ENCODE measurements at places on chromosomes 3 and 15.

- DNase-seq = no peak
Measured at GRCh38 chr3:37907906-37908305, 46.2 kb downstream of the CTDSPL start.

DNA sequence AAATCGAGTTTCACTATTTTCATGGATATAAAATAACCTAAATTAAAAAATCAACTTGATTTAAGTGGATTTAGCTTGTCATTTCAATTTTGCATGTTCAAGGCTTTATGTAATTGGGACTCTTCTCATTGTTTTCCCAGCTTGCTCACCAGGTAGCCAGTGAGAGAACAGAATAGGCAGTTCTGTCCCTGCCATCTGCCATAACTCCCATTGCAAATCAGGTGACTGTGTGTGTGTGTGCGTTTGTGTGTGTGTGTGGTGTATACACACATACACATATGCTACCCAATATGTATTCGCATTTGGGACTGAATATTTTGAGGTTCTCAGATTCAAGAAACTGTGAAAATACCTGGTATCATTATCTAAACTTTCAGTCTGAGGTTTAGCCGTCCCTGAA, 1069.8 kb downstream of the IGSF11 start:
- DNase-seq = no peak

- no peak for DNase-seq
Measured at GRCh38 chr3:123892195-123892594, 8.1 kb upstream of the MYLK start.

GRCh38 chr15:63448266-63448665, 56.1 kb upstream of the USP3 start:
- DNase-seq = no peak

DNA sequence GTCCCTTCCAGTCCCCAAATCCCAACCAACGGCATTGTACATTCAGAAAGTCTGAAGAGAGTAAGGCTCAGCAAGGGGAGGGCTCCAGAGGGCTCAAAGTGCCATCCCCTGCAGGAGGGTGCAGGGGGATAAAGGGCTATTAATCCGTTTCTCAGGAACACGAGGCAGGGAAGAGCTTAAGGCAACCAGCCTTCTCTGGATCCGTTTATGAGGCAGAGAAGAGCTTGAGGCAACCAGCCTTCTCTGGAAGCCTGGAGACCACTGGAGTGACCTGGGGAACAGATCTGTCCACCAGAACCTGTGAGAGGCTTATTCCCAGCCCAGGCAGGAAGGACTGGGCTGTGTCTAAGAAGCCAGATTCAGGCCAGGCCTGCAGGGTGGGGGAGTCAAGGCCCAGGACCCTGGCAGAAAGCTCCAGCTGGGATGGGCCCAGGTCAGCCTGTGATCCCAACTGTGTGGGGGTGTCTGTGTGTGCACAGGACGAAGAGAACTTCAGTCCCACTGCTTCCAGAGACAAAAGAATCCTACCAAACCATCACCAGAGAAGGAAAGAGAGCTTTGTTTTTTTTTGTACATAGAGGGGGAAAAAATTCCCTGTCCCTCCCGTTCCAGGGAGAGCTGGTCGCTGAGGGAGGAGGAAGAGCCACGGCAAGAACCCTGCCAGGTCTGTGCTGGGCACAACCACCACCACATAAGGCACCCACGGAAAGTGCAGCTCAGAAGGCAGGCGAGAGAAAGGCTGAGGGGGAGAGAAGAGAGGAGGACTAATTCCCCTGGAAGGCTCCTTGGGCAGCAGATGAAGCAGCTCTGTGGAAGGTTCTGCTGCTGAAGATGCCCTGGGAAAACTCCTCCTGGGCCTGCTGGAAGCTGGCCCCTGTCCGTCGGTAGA, 1.6 kb upstream of the ULK3 start:
- no peak for DNase-seq

GRCh38 chr3:137066092-137066491, 108.3 kb downstream of the IL20RB start:
- DNase-seq = no peak

DNA sequence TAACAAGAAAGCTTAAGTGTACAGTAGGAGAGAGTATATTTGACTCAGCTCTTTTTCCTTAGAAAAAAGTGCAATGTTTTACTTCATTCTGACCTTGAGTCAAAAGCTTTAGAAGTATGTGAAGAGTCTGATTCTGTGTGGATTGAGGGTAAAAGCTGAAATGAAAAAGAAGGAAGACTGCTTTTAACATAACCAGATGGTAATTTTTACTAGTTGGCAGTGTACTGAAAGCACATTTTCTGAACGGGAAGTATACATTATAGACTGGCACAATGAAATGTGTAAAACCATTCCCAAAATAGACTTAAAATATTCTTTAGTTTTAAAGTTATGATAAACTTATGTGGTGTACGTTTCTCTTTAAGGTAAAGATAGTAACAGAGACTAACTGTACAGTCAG, 197.8 kb upstream of the ZNF717 start:
- DNase-seq = no peak

DNA sequence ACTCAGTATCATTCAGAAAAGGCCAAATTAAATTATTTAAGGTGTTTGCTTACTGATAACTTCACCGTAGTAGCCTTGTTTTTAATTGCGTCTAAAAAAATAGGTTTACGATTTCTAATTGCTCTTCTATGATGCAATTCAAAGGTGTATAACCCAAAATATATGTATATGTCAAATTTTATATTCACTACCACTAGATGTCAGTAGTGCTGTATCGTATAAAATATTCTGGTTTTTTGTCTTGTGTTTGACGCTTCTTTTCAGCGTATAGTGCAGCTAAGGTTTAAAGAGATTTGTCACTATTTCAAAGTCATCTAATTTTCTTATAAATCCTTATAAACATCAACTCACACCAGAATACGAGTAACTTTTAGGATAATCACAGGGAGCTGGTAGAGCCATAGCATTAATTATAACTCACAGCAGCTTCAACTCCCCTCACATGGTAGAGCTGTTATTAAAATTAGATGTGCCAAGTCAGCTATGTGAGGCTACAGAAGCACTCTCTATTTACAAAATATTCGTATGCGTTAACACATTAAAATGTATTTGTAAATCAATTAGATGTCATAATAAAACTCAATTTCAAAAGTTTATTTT, 3.5 kb downstream of the PFN2 start:
- DNase-seq = no peak

GRCh38 chr3:71671216-71671845, 53.9 kb downstream of the EIF4E3 start:
- no peak for DNase-seq

- DNase-seq = no peak
Measured at GRCh38 chr3:141619450-141619849, 118.6 kb upstream of the RNF7 start.

- no peak for DNase-seq
Measured at GRCh38 chr15:56353119-56353518, 12.1 kb upstream of the TEX9 start.

GRCh38 chr3:73697020-73697419, 72.3 kb upstream of the PDZRN3 start:
- no peak for DNase-seq

GRCh38 chr15:60390871-60391501, 6.8 kb downstream of the ANXA2 start:
- no peak for DNase-seq

- no peak for DNase-seq
Measured at GRCh38 chr15:51736069-51736468, 1.4 kb downstream of the LYSMD2 start.

GRCh38 chr15:51088585-51088984, 6.1 kb downstream of the TNFAIP8L3 start:
- DNase-seq = no peak

DNA sequence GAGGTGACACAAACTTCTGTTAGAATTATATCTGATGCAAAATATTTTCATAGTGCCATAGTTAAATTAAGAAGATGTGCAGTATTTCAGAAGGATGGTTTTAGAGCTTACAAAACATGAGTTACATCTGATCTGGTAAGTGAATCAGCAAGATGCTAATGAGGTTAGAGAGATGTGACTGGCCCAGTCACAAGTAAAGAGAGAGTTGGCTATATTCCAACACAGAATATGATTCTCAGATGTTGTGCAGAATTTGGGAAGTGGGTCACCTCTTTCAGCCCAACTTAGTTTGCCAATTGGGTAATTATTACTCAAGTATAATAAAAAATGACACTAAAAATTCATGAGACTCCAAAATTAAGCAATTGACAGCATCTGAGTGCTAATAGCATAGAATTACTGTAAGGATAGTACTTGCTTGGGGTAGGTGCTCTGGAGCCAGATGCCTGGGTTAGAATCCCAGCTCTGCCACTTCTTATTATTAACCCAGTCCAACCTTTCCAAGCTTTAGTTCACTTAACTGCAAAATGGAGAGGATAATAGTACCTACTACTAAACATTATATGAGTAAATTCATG, 30.8 kb downstream of the P2RY1 start:
- no peak for DNase-seq

DNA sequence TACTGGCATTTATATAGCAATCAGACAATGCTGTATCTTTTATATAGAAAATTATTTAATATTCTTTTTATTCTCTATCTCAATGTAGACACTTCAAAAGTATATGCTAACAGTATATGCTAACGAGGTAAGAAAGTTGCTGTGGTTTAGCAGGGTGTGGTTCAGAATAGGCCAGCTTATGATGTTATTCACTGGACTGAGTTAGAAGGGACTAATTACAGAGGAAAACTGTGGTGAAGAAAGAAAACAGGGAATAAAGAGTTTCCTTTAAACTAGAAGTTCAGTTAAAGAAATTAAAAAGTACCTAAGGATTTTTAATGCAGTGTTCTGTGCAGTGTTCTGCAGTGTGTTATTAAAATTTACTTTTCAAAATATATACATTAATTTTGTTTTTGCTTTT, 59.4 kb downstream of the MYO9A start:
- no peak for DNase-seq

GRCh38 chr3:136860541-136860940, 1.5 kb upstream of the NCK1 start:
- no peak for DNase-seq

DNA sequence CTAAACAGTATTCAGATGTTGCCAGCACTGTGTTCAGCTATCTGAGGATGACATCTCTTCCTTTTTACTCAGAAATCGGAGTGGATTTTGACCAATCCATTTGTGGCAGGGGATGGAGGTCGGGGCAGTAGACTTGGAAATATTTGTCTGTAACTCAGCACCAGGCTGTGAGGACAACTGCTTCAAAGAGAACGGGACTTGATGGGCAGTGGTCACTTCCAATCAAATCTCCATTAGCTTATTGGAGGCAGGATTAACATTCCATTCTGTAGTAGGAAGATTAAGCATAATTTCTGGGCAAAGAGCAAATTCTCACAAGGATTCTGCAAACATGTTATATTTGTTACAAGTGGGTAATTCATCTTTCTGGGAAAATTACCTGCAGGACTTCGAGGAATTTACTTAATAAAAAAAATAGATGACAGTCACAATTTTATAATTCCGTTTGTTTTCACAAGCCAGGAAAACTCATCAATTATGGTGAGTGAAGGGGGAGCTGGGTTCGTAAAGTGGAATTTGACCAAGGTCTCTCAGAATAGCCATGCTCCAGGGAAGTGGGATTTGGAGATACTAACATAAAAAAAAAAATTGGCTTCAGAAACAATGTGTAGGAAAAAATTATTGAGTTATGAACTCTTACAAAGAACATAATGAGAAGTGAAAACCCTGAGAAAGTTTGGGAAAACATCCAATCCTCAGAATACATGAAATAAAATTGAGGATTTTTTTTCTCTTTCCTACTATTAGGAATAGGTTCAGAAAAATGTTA, 18.1 kb downstream of the CRABP1 start:
- no peak for DNase-seq

DNA sequence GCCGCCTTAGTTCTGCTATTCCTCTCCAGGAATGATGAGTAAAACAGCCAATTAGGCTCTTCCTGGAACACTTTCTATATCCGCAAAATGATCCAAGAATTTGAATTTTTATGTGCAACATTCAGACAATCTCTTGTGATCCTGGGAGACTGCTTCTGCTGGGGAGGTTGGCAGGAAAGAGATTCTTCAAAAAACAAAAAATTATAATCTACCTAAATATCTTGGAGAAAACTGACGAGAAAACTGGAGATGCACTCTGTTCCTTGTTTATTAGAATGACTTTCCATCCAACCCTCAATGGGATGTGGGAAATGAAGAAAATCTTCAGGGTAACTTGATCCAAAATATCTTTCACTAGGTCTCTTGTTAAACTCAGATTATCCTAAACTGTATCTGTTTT, 346.3 kb upstream of the UBE2E2 start:
- DNase-seq = no peak

GRCh38 chr3:39748763-39749162, 60.6 kb upstream of the MYRIP start:
- no peak for DNase-seq

GRCh38 chr3:27166888-27167287, 202.3 kb downstream of the NEK10 start:
- no peak for DNase-seq

DNA sequence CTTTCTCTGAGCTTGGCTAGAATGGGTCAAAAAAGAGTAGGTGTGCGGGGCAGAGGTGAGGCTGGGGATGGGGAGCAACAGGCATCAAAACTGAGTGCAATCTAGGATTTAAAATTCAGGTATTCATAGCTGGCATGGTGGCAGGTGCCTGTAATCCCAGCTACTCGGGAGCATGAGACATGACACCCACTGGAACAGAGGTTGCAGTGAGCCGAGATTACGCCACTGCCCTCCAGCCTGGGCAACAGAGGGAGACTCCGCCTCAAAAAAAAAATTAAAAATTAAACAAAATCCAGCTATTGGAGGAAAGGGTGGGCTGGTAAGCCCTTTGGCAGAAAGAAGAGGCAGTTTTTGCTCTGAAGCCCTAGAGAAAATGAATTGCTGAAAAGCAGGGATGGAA, 485.8 kb upstream of the PROK2 start:
- no peak for DNase-seq

GRCh38 chr15:75925440-75925839, 21.8 kb downstream of the FBXO22 start:
- no peak for DNase-seq

DNA sequence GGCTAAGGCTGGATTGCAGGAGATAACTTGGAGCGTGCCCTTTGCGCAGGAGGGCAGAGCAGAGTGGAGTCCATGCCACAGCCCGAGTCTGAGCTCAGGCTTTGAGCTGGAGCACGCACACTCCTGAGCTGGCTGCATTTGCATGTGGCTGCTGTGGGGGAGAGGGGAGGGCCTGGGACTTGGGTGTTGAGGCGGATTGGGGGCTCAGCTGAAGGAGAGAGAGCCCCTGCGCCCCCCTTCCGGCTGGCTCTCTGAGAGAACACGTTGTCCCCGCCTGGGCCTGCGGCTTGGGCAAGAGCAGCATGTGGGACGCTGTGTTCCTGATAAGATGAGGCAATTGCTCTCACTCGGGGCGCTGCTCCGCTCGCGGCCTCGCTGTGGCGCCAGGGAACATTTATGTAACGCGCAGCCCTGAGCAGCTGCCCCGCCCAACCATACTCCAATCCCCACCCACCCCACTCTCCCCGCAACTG, 39.1 kb downstream of the KLF13 start:
- peak; percentile 55 for DNase-seq

DNA sequence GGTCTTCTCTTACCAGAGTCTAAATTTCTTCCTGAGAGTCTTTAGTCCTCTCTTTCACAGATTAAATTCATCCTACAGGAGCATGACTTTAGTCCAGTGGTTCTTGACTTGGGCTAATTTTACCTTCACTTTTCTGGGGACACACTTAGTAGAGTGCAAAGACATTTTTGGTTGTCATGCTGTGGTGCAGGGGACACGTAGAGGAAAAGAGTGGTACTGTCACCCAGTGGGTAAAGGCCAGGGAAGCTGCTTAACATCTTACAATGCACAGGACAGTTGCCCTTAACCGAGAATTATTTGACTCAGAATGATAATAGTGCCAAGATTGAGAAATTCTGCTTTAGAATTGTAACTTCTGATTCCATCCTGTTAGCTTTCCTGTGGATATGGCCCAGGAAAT, 772.5 kb upstream of the GRM7 start:
- no peak for DNase-seq

All from stimulated activated CD8-positive, alpha-beta memory T cell treated with anti-CD3 and anti-CD28 coated beads, Interleukin-12 subunit alpha, Interleukin-12 subunit beta, amount 100 ng/mL, for 4 hours (primary cell).